Germinal center (tissue), 1 donor: ENCODE measurements at places on chromosomes 1 and 21.

DNA sequence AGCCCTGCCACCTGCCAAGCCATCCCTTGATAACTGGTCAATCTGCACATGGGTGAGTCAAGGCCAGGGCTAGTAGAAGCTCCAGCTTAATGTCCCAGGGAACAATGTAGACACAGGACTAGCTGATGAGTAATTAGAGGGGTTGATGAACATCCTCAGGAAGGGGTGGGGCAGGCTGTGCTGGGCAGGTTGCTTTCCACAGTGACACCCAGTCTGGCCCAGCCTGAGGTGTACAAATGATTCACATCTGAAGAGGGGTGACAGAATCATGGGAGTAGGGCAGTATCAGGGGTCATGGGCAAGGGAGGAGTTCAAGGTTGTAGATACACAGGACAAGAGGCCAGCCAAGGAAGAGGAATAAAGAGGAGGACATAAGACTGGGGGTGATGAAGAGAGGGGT lies 4.3 kb downstream of the LPAR3 start:
- no peak for DNase-seq

DNA sequence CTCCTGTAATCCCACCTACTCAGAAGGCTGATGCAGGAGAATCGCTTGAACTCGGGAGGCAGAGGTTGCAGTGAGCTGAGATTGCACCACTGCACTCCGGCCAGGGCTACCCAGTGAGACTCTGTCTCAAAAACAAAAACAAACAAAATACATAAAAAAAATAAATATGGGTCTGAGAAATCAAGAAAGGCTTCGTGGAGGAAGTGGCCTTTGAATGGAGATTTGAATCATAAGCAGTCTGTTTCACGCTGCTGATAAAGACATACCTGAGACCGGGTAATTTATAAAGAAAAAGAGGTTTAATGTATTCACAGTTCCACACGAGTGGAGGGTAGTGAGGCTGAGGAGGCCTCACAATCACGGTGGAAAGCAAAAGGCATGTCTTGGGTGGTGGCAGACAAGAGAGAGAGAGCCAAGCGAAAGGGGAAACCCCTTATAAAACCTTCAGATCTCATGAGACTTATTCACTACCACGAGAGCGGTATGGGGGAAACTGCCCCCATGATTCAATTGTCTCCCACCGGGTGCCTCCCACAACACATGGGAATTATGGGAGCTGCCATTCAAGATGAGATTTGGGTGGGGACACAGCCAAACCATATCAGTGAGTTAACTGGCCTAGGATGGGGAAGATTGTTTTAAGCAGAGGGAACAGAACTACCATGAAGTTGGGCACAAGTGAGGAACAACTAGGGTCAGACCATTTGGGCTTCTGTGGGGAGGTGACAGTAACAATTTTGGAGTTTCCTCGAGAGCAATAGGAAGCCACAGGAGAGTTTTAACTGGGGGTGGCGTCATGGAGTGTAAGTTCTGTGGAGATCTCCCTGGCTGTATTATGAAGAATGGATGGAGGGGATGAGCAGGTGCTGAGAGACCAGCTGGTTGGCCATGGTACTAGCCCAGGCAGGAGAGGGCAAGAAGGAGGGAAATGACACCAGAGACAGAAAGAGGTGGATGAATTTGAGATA lies 22.2 kb upstream of the WNT4 start:
- no peak for DNase-seq

DNA sequence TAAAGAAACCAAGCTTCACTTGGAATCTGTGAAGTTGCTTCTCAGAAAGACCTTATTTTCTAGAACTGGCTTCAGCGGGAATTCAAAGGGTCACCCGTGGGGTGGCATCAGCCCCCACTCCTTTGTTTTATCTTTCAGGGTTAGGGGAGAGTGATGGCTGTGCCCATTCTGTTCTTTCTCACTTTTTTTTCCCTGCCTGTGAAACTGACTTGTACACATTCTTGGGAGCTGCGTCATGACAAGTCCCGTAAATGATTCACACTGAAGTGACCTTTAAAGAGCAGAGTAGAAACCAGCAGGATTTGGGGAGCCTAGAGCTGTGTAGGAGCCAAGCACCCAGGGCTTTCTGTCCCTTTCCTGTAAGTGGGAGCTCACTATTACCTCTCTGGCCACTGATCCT lies 43.8 kb downstream of the SLC44A3 start:
- DNase-seq = no peak

GRCh38 chr1:37315371-37315846 lies 159.0 kb upstream of the ZC3H12A start:
- DNase-seq = no peak

- DNase-seq = no peak
Measured at GRCh38 chr1:16080422-16081150, 7.1 kb upstream of the FAM131C start.

DNA sequence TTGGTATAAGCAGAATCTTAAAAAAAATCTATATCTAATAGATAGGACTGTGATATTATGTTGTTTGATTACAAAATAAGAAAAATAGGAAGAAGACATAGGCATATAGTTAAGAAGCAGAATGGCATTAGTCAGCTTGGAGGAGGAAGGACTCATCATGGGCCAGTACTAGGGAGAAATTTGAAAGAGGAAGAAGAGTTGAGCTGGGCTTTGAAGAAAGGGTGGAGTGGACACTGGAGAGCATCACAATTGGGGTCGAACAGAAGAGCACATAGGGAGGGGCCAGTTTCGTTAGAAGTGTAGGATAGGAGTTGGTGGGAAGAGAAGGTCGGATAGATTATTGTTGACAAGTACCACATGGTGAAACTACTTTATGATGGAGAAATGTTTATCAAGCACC lies 129.3 kb downstream of the CACHD1 start:
- no peak for DNase-seq

DNA sequence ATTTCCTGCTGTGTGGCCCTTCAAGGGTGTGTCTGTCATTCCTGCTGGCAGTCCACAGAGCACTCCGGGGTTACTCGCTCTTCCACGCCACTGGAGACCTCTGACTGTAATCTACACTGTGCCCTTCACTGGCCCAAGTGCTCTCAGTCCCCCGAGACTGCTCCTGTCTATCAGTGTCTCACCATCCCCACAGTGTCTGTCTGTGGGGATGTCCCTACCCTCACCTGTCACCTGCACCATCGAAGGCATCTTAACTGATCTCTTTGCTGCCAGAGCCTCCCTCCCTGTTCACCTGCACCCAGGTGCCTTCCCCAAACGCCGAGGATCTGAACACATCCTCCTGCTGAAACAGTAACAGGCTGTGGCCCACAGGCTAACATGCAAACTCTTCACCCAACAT lies 136.7 kb downstream of the MATN1 start:
- no peak for DNase-seq

DNA sequence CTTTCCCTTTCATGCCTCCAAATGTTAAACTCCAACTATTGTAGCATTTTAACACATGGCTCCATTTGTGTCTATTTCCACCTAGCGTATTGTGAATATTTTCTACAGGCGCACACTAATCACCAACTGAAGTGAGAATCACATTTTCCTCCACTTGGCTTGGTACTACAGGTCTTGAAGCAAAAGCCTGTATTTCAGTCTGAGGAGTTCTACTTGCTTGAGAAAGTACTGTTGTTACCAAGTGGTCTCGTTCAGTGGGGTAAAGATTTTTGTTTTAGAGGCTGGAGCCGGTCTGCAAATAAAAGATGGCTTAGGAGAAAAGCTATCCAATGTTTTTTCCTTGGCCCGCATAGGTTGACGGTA lies 550 bp upstream of the PTBP2 start:
- DNase-seq = no peak

GRCh38 chr1:90715309-90715708 lies 1.8 kb downstream of the BARHL2 start:
- no peak for DNase-seq

- no peak for DNase-seq
Measured at GRCh38 chr1:51924455-51924854, 45.9 kb upstream of the NRDC start.

GRCh38 chr1:45200906-45201500 lies 5.4 kb downstream of the ZSWIM5 start:
- DNase-seq = no peak

DNA sequence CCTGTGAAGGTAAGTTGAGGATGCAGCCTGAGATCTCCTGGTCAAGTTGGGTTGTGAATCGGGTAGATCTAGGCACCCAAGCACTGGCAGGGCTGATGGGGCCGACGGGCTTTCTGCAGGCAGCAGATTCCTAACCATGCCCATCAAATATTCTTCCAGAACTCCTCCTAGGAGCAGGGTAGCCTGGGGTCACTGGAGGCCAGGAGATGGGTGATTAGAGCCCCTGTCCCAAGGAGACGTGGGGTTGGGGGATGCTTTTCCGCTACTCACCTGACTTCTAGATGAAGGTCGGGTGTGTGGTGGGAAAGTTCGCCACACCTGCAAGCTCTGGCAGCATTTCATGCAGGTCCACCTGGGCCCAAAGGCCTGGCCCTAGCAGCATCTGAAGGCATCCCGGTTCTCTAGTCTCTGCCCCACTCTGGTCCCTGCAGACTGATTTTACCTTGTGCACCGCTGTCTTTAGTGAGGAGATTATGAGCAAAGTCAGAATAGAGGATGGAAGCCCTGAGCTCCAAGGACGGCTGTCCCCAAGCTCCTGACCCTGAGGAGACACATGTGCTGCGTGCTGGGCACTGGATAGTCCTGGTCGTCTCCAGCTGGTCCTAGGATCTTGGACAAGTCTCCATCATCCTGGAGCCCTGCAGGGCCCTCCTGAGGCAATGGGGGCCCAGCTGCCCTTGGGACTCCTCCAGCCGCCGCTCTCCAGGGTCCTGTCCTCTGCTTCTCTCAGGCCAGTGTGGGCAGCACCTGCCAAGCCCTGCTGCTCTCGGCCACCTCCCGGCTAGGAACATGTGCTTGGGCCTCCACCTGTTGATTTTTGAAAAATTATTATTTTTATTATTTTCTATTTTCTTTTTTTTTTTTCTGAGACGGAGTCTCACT lies 21.8 kb upstream of the C2CD2 start:
- DNase-seq = no peak

GRCh38 chr1:207414606-207415108 lies 39.5 kb upstream of the CR2 start:
- DNase-seq = peak; percentile 58

- DNase-seq = no peak
Measured at GRCh38 chr1:221632072-221632471, 109.8 kb downstream of the DUSP10 start.

- DNase-seq = no peak
Measured at GRCh38 chr1:119488216-119488615, 18.8 kb upstream of the HSD3B1 start.

- DNase-seq = no peak
Measured at GRCh38 chr21:42319376-42319775, 4.2 kb upstream of the TFF3 start.

DNA sequence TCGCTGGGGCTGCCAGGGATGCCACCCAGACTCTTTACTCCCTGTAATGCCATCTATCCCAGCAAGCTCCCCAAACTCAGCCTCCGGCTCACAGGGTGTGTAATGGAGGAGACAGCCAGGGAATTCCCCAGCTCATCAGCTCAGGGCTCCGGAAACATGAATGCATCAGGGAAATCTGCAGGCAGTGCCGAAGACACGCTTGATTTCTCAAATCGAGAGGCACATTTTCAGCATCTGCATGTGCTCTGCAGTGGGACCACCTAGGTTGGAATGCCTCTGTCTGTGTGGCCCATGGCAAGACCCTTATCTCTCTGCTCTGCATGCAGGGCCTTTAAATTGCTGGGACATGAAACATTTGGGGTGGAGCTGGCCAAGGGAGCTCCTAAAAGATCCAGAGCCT lies 170.1 kb downstream of the TRABD2B start:
- no peak for DNase-seq

DNA sequence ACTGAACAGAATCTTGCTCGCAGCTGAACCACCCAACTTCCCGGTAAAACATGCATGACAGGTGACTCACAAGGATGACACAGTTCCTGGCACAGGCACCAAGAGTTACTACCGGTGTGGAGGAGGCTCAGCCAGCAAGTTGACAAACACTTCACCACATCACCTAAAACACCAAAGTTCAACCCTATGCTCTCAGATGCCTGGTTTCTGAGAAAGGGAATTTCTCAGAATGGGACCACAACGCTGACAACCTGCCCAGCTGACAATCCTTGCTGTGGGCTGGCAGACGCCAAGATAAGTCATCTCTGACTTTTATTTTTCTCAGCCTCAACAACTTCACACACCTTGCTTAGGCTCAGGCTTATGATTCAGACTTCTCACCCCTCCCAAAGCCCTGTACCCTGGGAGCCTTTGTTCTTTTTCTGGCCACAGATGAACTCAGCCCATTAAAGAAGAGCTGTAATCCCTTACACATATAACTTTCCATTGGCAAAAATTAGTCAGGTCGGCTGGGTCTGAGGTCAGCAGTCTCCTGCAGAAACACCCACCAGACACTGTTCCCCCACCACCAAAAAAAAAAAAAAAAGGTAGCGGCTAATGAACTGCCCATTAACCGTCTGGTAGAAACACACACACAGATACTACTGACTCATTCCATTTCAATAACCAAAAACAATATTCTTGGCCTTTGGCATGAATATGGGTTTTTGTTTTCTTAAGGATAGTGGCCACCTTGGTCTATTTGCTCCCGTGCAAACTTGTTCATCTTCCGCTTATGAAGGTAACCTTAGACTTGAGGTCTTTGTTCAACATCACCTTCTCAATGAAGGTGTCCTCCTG lies 10.8 kb upstream of the TIAM1 start:
- no peak for DNase-seq

DNA sequence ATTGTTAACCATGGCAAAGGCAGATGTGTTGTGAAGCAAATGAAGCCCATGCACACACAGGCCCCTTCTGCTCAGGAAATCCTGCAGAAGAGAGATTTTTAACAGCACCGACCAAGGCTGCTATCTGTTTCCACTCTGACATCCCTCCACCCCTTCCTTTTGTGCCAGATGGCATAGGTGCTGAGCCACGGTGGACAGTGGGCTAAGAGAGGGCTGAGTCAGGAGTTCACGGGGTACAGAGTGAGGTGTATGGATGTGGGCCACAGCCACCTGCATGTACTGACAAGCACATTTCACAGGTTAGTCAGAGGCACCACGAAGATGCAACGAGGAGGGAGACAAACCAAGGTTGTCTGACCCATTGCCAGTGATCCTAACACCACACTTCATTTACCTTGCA lies 9.5 kb downstream of the RSPH1 start:
- DNase-seq = no peak

GRCh38 chr1:151458802-151459330 lies 428 bp downstream of the POGZ start:
- peak; percentile 79 for DNase-seq

DNA sequence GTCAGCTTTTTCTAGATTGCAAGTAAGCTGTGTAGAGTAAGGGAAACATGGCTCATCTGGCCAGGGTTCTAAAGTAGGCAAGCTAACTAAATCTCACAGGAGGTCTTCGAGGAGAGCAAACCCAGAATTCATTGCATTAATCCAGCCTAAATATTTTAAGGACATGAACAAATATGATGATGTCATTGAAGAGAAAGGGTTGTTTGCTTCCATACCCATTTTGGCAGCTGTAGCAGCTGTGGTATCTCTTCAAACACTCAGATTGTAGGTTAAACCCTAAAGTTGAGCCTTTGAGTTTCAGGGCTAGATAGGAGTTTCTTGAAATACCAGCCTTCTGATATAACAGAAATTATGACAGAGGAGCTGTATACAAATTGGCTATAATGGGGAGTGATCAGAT lies 200.5 kb upstream of the C1orf105 start:
- DNase-seq = no peak

GRCh38 chr1:85172684-85173337 lies 28.0 kb downstream of the SYDE2 start:
- DNase-seq = no peak
